Head of caudate nucleus (tissue), 42 donors: ENCODE measurements at places on chromosomes 5 and 9.

DNA sequence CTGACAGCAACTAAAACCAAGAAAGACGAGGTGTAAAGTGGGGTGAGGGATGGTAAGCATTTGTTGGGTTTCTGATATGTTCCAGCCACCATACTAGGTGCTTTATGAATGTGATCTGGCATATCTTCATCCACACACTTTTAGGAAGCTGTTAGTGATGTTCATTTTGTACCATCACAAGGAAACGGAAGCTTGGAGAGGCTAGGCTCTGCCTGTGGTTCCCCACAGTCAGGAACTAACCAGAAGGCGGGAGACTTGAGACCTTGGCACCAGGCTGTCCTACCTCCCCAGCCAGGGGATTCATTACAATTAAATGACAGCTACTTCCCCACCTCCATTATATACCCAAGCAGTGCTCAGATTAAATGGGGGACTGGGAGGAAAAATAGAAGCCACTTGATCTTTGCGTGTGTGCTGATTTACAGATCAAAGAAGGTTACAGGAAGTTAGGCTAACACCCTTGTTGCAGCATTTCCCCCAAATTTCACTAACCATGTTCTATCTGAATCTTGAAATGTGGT, 43.0 kb downstream of the SFXN1 start:
- DNase-seq: no peak

DNA sequence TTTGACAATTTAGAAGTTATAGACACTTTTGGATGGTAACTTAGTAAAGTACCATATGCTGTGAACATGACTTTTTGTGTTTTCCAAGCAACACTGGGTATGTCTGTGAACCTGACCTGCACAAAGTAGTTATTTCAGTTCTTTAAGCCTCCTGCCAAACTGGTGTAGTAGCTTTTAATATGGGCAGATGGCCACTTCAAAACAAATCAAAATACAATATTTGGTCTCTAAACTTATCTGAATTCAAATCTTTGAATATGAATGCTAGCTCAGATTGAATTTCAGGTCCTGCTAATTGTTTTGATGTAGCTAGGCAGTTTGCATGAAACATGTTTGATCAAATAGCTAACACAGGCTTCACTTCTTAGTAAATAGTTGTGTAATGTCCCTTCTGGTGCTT, 1176.7 kb upstream of the CDH9 start:
- no peak for DNase-seq

DNA sequence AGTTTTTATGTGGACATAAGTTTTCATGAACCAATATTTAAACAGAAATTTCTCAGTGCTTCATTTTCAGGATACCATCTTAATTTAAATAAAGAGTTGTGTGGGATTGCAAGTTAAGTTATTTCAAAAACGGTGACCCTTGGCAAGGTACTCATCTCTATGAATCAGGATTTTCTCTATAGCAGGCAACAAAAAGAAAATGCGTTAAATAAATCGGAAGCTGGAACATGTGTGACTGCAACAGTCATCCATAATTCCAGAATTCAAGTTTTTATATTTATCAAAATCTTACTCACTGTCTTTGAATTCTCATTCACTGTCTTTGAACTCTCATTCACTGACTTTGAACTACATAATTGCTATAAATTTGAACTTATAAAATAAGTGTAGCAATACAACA, 5.8 kb upstream of the RECK start:
- DNase-seq: no peak

- no peak for DNase-seq
Observed at GRCh38 chr9:16361118-16361517, 509.4 kb downstream of the BNC2 start.

GRCh38 chr5:170681013-170681433, 102.5 kb upstream of the GABRP start:
- no peak for DNase-seq

- no peak for DNase-seq
Observed at GRCh38 chr5:50808406-50808805, 142.0 kb downstream of the PARP8 start.

DNA sequence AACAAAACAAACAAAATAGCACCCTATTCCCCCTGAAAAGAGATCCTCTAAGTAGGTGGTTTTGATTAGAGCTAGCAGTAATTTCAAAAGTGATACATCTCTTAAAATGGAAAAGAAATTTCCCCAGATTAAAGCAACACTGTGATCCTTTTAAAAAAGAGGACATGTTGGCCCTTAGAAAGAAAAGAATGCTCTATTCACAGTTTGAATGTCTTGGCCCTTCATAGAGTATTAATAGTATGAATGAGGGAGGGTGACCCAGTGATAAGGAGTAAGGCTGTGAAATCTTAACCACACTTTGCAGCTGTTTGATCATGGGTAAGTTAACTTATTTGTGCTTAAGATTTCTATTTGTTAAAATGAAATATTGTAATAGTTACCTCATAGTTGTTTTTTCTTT, 467.7 kb upstream of the MEF2C start:
- no peak for DNase-seq

GRCh38 chr5:2742921-2743679, 8.4 kb downstream of the IRX2 start:
- DNase-seq: no peak

- peak; percentile 64 for DNase-seq
Observed at GRCh38 chr5:149837680-149838269, 106.8 kb downstream of the PDE6A start.
